ENCODE measurements at places on chromosomes 5 and 9.

DNA sequence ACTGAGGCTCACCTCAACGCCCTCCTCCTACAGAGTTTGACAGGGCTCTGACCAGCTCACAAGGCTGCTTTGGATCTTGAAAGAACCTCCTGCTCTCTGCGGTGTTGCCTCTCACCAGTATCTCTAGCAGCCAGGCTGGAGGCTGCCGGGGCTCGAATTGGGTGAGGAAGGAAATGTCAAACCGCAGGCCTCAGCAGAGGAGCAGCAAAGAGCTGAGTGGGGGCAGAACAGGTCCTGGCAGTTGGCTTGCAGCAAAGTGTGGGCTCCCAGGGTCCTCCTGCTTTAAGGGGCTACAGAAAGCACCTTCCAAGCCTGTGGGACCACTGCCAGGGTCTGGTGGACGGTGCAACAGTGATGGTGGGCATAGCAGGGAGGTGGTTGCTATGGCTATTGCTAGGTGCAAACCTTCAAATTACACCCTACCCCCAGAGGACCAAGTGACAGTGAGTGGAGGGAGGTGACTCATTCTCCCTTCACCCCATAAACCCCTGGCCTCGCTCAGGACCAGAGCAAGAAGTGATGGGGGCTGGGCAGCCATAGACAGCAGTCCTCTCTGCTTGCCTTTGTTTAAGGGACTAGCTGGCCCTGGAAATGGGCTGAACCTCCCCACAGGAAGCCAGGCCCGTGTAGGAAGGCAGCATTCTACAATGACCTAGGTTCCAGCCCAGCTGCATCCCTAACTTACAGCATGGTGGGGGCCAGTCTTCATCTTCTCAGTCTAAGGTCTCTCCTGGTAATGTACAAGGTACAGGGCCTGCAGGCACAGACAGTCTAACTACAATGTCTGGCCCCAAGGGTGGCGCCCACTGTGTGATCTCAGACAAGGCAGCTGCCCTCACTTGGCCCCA lies 18.7 kb downstream of the LCP2 start:
- no peak for DNase-seq

DNA sequence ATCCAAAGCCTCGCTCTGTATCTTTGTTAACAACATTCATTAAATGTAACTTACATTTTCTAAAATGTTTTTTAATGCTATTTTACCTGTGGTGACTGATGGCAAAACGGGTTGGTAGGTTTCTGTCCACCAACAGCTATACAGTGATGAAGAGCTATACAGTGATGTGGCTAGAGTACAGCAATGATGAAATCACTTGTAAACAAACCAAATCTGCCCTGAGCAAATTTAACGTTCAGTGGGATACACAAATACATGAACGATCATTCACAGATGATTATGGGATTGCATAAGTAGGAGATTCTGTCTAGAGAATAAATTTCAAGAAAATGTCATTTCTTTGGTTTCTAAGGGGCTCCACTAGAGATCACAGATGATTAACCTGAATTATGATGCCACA lies 132.7 kb downstream of the MPDZ start:
- DNase-seq: peak; percentile 10

DNA sequence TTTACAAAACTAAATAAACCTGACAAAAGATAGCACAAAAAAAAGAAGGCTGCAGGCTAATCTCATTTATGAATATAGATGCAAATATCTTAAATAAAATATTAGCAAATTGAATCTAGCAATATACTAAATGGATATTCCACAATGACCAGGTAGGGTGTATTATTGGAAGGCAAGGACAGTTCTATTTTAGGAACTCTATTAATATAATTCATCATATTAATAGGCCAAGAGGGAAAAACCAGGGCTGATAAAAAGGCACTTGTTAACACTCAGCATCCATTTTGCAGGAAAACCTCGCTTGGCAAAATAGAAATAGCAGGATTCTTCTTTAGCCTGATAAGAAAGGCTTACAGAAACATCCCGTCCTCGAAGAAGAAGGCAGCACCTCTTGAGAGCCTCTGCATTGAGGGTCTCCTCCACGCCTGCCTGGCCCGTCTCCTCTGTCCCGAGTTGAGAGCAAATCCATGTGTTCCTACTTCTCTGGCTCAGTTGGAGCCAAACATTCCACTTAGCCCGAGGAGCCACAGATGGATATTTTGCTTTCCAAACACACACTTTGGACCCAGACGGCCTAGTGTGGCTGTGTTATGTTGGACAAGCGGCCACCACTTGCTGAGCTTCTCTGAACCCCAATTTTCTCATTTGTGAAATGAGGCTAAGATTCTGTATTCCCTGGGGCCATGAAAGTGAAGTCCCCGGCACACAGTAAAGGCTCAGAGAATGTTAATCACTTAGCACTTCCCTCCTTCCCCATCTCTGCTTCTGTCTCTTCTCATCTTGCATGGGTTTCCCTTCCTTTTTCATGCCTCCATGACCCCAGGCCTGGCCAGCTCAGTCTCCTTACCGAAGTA lies 181.8 kb upstream of the MVB12B start:
- no peak for DNase-seq

- no peak for DNase-seq
Measured at GRCh38 chr5:33371660-33372059, 69.1 kb upstream of the TARS1 start.

GRCh38 chr5:125179612-125180011 lies 433.2 kb upstream of the ZNF608 start:
- DNase-seq: no peak

DNA sequence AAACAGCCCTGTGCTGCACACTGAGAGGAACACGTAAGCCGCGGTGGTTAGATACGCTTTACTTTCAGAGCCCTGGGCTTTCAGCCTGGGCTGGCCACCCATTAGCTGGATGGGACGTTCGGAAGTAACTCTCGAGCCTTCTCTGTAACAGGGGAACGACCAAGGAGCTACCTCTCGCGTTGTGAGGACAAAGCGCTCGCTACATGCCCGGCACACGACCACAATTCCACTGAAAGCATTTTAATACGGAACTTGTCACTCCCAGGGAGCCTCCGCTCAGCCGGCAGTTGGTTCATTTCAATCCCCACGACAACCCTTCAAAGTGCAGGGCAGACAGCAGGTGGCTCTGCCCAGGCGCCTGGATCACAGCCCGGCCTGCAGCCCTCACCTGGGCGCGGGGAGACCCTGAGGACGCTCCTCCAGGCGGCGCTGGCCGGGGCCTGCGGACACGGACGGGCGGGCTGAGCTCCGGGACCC lies 368 bp downstream of the SURF1 start:
- DNase-seq: no peak

DNA sequence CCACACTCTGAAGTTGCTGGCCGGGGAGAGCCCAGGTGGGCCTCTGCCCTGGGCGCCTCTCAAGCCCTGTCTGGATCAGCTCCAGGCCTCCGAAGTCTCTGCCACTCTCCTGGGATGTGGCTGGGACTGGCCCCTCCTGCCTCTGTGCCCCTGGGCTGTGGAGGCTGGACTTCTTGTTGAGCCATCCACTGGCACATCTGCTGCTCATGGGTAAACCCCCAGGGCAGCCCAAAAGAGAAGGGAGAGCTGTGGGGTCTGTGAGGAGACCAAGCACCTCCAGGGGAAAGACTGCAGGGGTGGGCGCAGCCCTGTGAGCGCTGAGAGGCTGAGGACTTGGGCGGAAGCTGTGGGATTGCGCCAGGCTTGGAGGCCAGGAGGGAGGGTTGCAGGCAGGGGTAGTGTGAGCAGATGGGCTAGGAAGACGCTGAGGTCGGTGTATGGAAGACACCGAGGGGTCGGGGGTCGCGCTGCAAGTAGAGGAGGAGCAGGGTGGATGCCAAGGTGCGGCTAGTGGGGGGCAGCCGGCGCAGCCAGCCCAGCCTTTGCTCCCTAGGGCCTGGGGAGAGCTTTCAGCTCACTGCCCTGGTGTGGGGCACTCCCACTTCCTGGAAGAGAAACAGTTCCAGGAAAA lies 118.1 kb downstream of the WNK2 start:
- DNase-seq: no peak

DNA sequence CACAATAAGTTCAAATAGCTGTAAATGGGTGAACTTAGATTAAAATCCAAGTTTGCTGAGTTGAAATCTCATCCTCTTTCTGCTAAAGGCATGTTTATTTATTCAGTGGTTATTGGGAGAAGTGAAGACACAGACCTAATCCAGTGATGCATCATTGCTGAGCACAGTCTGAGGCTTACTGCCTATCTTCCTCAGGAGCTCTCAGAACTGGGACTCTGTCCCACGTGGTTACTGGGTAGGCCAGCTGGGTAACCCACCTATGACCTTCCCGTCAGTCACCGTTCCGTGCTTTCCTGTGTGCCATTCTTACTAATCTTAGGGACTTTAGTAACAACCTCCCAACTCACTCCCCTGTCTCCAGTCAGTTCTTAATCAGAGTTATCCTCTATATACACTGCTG lies 226.8 kb upstream of the ATP10B start:
- DNase-seq: no peak

GRCh38 chr5:171798418-171798817 lies 12.8 kb downstream of the SMIM23 start:
- DNase-seq: no peak

- DNase-seq: no peak
Measured at GRCh38 chr9:73780916-73781315, 629.3 kb downstream of the ANXA1 start.

DNA sequence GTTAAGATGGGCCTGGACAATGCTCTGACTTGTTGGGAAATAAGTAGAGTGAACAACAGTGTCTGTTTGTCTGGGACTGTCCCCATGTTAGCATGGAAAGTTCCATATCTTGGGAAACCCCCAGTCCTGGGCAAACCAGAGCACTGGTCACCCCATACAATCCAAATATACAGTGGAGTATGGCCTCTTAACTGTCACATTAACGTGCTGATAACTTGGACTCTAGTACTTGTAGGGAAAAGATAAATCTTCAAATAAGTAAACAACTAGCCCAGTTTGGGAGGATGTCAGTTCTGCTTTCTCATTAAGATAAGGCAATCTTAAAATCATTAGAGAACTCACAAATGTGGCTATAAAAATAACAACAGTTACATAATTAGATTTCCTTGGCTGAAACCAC lies 47.6 kb upstream of the JAK2 start:
- no peak for DNase-seq

GRCh38 chr9:92138157-92138959 lies 23.1 kb upstream of the SPTLC1 start:
- DNase-seq: peak; percentile 18

DNA sequence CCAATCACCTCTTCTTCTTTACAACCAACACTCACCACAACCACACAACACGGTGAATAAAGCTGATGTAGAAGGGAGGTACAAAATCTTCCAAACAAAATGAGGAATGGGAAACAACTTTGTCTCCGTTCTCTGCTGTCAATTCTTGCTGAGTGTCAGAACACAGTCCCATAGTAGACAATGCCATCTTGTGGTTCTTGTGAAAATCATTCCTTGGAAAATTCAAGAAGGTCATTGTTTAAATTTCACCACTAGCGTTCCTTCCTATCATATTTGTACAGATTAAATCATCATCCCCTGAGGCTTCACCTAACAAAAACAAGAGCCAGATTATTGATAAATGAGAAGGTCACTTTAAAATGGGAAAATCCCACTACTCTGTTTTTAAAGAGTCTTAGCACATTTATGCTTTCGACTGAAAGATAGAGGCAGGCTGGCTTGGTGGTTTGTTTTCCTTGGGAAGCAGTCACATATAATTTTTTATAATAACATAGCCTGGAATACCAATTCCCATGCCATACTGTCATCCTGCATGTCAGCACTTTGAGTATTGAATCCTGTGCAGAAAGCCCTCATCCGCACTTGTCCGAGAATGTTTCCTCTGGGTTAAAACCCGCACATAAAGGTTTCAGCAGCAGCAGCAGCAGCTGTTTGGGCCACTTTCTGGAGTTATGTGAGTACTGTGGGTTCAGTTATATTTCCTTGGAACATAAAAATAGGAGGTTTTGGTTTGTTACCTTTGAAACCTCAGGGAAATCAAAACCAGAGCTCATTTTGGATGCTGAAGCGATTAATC lies 395.0 kb upstream of the SMARCA2 start:
- peak; percentile 34 for DNase-seq

GRCh38 chr5:73913971-73914370 lies 288.0 kb downstream of the ARHGEF28 start:
- no peak for DNase-seq

- no peak for DNase-seq
Measured at GRCh38 chr9:706606-707459, 134.7 kb upstream of the DMRT1 start.

- no peak for DNase-seq
Measured at GRCh38 chr9:116154976-116155697, 1.5 kb downstream of the PAPPA start.

DNA sequence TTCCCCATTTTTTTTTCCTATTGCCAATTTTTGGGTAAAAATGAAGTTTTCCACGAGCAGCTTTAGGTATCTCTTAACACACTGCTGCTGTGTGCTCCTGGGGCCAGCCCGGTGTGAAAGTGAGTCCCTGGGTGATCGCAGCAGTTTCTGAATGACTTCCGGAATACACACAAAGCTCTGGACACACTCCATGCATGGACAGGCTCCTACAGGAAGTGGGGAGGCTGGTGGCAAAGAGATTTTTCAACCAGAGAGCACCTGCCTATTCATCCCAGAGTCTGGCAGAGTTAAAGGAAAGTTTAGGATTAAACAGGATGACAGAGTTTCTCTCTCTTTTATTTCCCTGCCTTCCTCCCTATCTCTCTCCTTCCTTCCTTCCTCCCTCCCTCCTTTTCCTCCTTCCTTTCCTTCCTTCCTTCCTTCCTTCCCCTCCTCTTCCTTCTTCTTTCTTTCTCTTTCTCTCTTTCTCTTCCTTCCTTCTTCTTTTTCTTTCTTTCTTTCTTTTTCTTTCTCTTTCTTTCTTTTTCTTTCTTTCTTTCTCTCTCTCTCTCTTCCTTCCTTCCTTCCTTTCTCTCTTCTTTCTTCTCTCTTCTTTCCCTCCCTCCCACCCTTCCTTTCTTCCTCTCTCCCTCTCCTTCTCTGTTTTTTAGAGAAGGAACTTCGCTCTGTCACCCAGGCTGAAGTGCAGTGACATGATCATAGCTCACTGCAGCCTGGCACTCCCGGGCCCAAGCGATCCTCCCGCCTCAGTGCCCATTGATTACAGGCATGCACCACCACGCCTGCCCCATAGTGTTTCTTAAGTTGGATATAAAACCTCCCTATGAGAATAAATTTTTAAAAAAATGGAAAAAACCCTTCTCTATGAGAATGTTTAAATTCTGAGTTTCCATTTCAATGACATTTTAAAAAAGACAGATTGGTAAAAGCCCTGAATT lies 38.7 kb upstream of the UBTD2 start:
- no peak for DNase-seq

GRCh38 chr5:111386832-111387162 lies 125.5 kb downstream of the STARD4 start:
- no peak for DNase-seq

DNA sequence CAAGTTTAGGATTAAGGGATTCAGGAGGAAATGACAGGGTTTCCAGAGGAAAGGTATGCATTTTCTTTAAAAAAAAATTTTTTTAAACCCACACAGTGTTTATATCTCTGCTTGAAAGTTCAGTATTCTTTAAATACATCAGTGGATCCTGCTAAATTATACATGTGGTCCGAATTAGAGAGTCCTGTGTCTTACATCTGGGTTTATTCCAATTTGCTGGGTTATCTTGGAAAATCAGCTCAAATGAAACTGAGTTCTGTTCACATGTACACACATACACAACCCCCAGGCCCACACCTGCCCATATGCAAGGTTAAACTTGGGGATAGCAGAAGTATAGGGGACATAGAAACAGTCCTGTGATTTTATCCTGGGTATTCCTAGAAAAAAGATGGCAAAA lies 493.7 kb downstream of the ZNF608 start:
- no peak for DNase-seq

- DNase-seq: no peak
Measured at GRCh38 chr9:134033516-134034214, 8.4 kb downstream of the BRD3OS start.

GRCh38 chr9:86531273-86531970 lies 177.2 kb upstream of the TUT7 start:
- no peak for DNase-seq

GRCh38 chr5:23895614-23896013 lies 388.2 kb downstream of the PRDM9 start:
- no peak for DNase-seq

All from NCI-H1105 treated with DMSO at 0.1 percent for 48 hours (cell line).